ELF-1 (cell line): ENCODE measurements at places on chromosomes 7 and 10.

DNA sequence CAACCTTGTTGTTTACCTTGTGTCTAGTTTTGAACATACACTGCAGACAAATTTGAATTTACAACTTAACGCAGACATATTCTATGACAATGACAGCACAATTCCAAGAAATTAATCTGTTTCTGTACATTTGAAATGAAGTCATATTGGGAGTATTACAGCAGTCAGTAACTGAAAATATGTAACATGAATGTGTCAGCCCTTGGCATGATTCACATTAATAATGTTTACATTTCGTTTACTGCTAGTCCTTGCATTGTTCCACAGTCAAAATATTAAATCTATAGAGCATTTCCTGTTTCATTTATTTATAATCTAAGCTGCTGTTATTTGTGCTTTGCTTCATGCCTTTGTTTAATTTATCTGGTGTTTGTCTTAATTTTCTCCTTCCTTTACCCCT lies 80.4 kb downstream of the NOC3L start:
- DNase-seq, result no peak

DNA sequence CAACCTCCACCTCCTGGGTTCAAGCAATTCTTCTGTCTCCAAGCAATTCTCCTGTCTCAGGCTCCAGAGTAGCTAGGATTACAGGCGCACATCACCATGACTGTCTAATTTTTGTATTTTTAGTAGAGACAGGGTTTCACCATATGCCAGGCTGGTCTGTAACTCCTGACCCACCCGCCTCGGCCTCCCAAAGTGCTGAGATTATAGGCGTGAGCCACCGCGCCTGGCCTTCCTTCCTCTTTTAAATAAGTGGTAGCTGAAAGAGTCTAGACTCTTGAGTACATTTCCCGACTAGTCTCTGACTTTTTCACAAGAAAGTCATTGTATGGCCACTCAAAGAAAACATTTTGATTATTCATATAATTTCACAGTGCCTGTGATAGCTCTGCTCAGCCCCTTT lies 636.2 kb upstream of the ANKRD30A start:
- no peak for DNase-seq

DNA sequence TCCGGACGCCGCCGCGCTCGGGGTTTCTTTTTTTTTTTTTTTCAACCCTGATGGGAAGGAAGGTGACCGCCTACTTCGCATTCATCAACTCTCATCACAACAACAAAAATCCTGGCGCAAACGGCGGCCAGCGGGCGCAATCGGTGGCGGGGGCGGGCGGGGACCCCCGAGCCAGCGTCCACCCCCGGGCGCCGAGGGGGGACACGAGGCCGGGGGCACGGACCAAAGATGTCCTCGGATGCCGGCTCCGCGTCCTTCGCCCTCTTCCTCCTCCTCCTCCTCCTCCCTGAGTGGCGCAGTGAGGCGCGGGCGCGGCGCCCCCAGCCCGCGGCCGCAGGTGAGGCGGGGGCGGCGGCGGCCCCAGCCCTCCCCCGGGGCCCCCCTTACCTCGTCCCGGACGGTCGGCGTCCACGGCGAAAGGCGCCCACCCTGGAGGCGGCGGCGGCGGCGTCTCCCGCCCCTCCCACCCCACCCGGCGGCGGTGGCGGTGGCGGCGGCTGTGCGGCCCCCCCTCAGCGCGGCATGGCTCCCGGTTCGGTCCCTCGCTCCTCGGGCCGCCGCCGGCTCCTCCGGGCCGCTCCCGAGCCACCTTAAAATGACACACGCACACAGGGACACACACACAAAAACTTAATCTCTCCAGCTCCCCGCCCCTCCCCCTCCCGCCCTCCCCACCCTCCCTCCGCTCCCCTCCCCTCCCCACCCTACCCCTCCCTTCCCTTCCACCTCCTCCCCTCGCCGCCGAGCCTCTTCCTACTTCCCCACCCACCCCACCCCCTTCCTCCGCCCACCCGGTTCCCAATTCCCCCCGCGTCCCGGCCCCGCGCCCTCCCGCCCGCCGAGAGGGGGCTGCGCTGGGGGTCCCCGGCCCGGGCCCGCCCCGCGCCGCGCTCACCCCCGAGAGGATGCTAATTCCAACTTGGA lies at the start of gene CTBP2:
TSS of gene CTBP2 (minus strand) at position 632 of the 924 bp plus-strand sequence.
- DNase-seq, result no peak

GRCh38 chr10:10914144-10914543 lies 103.5 kb upstream of the CELF2 start:
- no peak for DNase-seq

GRCh38 chr7:114653364-114654088 lies 238.9 kb downstream of the FOXP2 start:
- no peak for DNase-seq

DNA sequence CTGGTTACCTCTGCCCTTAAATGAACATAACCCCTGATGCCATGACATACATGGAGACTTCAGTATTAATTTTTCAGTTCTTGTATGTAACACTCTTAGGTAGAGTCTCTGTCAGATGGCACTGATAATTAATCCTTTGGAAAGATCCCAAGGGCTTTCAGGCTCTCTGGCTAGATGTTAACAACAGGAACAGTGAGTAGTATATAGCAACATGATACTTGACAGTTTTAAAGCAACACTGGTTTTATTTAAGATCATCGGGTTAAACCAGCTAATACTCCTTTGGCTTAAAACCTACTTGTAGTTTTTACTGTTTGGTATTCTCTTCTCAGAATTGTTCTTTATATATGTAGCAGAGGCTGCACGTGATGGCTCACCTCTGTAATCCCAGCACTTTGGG lies 27.3 kb downstream of the AHCYL2 start:
- DNase-seq, result no peak

DNA sequence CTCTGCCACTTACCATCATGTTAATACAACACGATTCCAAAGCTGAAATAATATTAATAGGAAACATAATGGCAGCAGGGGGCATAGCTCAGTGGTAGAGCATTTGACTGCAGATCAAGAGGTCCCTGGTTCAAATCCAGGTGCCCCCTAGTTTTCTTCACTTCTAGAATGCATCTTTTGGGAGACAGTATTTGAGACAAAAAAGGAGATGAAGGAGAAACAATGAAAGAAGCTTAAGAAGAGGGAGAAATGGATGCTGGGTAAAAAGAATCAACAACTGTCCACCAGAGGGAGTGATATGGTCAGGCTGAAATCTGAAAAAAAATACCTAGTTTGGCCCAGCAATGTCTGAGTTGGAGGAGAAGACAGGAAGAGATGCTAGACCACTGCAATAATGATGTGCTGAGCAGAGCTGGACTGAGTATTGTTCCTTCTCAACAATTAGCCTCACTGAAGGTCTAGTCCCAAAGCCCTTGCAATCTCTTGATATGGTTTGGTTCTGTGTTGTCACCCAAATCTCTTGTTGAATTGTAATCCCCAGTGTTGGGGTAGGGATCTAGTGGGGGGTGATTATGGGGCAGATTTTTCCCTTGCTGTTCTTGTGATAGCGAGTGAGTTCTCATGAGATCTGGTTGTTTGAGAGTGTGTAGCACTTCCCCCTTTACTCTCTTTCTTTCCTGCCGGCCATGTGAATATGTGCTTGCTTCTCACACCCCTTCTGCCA lies 48.3 kb downstream of the ZNF783 start:
- DNase-seq, result peak; percentile 46

DNA sequence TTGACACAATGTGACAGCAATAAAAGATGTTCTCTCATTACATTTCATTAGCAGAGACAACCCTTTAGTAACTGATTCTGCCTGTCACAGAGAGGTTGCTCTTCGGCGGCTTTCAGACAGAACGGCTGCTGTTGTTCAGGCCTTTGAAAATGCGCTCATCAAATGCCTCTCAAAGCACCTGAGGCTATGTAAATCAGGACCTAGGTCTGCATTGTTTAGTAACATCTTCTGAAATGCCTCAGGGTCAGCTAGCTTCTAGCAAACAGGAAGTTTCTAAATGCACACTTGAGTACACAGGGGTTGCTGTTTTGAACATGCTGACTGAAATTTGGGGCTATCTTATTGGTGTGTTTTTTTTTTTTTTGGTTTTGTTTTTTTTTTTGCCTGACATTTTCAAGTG lies 143.3 kb upstream of the DKK1 start:
- peak; percentile 84 for DNase-seq

- no peak for DNase-seq
Observed at GRCh38 chr7:148699782-148700629, 1.3 kb downstream of the CUL1 start.

DNA sequence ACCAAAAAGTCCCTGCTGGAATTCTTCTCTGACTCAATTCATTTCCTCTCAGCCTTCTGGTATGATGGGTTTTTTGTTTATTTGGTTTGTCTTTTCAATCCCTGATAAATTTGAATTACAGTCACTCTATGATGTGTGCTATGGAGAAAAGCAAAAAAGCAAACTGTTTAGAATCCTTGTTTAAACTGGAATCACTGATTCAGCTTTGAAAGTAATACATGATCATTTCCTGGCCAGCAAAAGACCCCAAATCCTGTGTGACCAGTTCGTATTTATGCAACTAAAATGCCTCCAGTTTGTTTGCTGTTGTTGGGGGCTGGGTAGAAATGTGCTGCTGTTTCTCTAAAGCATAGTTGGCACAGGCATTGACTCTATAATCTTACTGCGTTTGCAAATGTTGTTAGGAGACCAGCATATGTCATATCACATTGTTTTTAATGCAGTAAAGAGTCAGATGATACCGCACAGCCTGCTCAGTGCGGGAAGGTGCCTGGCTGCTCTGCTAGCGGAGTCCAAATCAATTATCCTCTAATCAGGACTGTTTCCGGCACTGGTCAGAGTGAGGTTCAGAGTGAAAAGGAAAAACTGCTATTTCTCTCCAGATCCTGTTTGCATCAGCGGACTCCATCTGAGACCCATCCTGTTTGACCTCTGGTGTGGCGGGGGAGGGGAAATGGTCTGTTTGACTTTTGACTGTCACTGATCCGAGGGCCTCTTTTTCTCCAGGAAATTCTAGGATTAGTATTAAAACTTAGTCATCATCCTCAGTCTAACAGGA lies 40.6 kb upstream of the ADD3 start:
- DNase-seq, result peak; percentile 63

DNA sequence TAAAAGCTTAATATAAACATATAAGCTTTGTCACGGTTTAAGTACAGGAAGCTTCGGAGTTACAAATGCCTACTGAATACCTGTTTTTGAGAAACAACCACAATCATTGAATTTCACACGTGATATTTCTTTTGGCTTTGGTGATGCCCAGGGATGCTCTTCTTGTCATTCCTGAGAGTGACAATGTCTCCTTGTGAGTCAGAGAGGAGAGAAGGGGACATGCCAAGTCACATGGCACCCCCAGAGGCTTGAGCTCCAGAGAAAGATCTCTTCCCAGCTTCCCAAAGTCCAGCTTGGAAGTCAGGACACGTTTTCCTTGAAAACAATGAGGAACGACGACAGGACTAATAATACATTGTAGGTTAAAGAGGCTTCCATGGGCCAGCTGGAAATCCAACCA lies 242.4 kb downstream of the ARHGAP21 start:
- no peak for DNase-seq

GRCh38 chr7:13982940-13983677 lies 6.4 kb downstream of the ETV1 start:
- DNase-seq, result no peak

GRCh38 chr10:6269953-6270867 lies 67.5 kb downstream of the PFKFB3 start:
- no peak for DNase-seq

DNA sequence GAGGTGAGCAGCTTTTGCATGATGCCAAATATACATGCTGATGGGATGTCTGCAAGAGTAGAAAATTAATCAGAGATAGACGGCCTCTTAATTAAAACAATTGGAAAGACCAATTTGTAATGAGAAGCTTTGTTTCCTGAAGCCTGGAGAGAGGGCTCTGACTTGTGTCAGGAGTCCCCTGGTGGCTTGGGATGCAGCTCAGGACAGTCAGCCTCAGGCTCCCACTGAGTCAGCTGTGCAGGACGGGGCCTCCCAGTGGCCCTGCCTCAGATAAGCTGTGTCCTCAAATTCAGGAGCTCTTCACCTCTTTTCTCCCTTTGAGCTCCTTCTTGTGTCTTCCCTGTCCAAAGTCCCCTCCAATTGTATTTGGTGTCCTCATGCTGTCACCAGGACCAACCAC lies 438.9 kb upstream of the PODXL start:
- DNase-seq, result peak; percentile 5

- no peak for DNase-seq
Observed at GRCh38 chr7:1131471-1132265, 28.3 kb downstream of the ZFAND2A start.

DNA sequence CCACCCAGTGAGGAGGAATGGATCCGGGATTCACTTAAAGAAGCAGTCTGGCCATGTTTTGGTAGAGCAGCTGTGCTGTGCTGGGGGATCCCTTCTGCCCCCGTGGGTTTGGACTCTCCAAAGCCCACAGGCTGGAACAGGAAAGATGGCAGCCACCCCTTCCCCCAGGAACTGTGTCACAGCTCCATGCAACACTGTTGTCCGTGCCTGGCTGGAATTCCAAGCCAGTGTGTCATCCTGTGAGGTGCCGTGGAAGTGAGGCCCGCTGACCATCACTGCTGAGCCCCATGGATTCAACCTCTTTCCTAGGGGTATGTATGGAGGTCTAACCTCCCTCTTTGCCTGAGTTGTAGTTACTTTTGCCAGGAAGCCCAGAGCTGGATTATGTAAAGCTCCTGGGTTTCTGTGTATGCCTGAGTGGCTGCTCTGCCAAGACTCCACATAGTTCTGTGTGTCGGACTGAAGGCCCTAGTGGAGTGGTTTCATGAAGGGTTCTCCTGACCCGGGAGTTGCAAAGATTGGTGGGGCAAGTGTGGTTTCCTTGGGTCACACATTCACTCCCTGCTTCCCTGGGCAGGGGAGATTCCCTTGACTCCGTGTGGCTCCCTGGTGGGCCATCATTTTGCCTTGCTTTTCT lies 35.1 kb upstream of the PCGF5 start:
- DNase-seq, result peak; percentile 12

- DNase-seq, result peak; percentile 20
Observed at GRCh38 chr10:127880557-127880956, 12.2 kb downstream of the CLRN3 start.

DNA sequence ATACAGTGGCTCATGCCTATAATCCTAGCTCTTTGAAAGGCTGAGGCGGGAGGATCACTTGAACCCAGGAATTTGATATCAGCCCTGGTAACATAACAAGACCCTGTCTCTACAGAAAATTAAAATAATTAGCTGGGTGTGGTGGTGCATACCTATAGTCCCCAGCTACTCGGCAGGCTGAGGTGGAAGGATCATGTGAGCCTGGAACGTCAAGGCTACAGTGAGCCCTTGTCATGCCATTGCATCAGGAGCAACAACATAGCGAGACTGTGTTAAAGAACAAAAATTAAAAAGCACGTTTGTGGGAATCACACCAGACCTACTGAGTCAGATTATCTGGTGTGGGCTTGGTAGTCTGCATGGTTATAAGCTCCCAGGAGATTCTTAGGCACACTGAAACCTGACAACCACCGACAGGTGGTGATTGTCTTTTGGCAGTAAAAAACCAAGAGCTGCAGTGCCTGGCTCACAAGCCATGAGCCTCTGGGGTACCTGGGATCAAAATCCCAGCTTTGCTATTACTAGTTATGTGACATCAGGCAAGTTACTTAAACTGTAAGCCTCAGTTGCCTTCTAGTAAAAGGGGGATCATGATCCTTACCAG lies 146.9 kb downstream of the SND1 start:
- no peak for DNase-seq

GRCh38 chr10:112838784-112839481 lies 111.1 kb upstream of the TCF7L2 start:
- peak; percentile 58 for DNase-seq

GRCh38 chr7:111388912-111389311 lies 173.4 kb downstream of the IMMP2L start:
- DNase-seq, result no peak
